Breast epithelium (tissue), 4 donors: ENCODE measurements at places on chromosomes 1 and 21. TPM values are rescaled to one million over a fixed set of nuclear protein-coding genes. Genes with fewer than 3 reads are reported as not detected.

- H3K36me3 ChIP-seq, result no peaks in the 10 kb centered on the region
- H3K4me3 ChIP-seq, result peak overlapping the region; percentile 49
- peak overlapping the region; percentile 98 for H3K27ac ChIP-seq
- no peaks in the 10 kb centered on the region for H3K27me3 ChIP-seq
- DNase-seq, result peak; percentile 79
- peaks cover 16% of the 10 kb centered on the region for H3K4me1 ChIP-seq
These were observed 4.0 kb downstream of the S100A16 start for GRCh38 chr1:153608742-153609584.

WNT3A gene
- total RNA-seq, result 0.29 TPM

GRCh38 chr1:29577512-29577911 is 341.2 kb downstream of the PTPRU start:
- no peak for DNase-seq
- no peak overlapping the region for H3K27ac ChIP-seq
- no peaks in the 10 kb centered on the region for H3K27me3 ChIP-seq
- no peaks in the 10 kb centered on the region for H3K36me3 ChIP-seq
- no peak overlapping the region for H3K4me3 ChIP-seq

DNA sequence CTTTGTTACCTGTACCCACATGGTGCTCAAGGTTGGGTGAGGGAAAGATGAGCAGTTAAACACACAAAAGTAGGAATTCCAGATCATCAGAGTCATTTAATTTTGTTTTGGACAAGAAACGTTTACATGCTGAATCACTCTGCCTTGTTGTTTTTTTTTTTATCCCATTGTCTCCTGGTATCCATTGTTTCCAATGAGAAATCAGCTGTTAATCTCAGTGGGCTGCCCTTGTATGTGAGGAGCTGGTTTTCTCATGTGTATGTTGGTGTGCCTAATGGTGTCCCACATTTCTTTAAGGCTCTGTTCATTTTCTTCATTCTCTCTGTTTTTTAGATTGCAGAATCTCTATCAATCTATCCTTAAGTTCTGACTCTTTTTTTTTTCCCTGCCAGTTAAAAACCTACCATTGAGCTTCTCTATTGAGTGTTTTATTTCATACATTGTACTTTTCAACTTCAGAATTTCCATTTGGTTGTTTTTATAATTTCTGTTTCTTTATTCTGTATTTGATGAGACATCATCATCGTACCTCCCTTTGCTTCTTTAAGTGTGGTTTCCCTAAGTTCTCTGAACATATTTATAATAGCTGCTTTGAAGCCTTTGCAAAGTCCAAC is 8.8 kb upstream of the OBSCN start:
- no peak overlapping the region for H3K27ac ChIP-seq
- H3K4me1 ChIP-seq, result no peaks in the 10 kb centered on the region
- no peaks in the 10 kb centered on the region for H3K27me3 ChIP-seq
- H3K36me3 ChIP-seq, result no peaks in the 10 kb centered on the region

USH2A gene
- not detected for total RNA-seq

OR14K1 gene
- total RNA-seq, result not detected

GRCh38 chr1:51878308-51878615 is 265 bp downstream of the NRDC start:
- peak overlapping the region; percentile 99 for H3K27ac ChIP-seq
- no peaks in the 10 kb centered on the region for H3K36me3 ChIP-seq
- H3K27me3 ChIP-seq, result peaks cover 17% of the 10 kb centered on the region
- no peak for DNase-seq
- H3K4me1 ChIP-seq, result peaks cover 11% of the 10 kb centered on the region

GRCh38 chr1:230248889-230249270 is 177.3 kb downstream of the PGBD5 start:
- no peak for DNase-seq
- no peaks in the 10 kb centered on the region for H3K27me3 ChIP-seq
- no peaks in the 10 kb centered on the region for H3K4me1 ChIP-seq
- H3K4me3 ChIP-seq, result no peak overlapping the region
- H3K36me3 ChIP-seq, result no peaks in the 10 kb centered on the region

CHI3L1 gene
- 638 TPM for total RNA-seq

KLHL17 gene
- 10.0 TPM for total RNA-seq

- H3K27ac ChIP-seq, result no peak overlapping the region
- no peaks in the 10 kb centered on the region for H3K27me3 ChIP-seq
- H3K4me1 ChIP-seq, result no peaks in the 10 kb centered on the region
- H3K4me3 ChIP-seq, result no peak overlapping the region
- no peaks in the 10 kb centered on the region for H3K36me3 ChIP-seq
- DNase-seq, result no peak
These were observed 9.1 kb upstream of the RAB7B start for GRCh38 chr1:206012086-206012859.

DNA sequence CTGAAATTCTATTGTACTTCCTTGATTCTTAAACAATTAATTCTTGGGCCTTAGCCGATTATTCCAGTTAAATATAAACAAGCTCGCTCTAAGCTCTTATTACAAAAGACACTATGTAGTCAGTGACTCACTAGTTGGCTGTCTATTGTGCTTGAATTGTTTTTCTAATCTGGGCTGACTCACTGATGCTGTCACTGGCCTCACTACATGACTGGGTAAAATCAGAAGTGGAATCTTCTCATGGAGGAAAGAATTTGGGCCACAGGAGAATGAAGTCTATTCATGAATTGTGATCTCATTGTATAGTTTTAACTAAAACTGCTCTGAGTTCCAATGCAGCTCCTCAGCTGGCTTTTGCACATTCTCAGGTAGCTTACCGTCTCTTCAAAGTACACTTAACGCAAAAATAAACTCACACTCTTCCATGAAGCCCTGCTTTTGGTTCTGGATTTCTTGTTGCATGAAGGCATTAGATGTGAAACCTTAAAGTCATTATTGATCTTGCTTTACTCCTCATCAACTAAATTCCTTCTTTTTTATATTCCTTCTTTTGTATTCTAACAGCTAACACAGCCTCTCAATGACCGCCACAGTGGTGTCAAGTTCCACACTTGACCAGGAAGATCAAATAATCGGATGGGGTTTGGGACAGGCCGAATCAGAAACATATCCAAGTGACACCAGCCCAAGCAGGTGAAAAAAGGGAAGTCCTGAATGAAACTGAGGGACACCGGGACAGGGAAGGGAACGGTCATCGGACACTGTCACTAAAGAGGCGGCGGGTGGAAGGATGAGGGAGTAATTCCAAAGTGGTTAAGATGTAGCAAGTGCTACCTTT is 80.9 kb upstream of the LBR start:
- no peaks in the 10 kb centered on the region for H3K27me3 ChIP-seq
- peak overlapping the region; percentile 84 for H3K27ac ChIP-seq
- no peaks in the 10 kb centered on the region for H3K4me1 ChIP-seq
- no peaks in the 10 kb centered on the region for H3K36me3 ChIP-seq

GRCh38 chr1:174990382-174990999 is 9.3 kb upstream of the CACYBP start:
- H3K36me3 ChIP-seq, result no peaks in the 10 kb centered on the region
- H3K4me3 ChIP-seq, result peak overlapping the region; percentile 63
- H3K27ac ChIP-seq, result peak overlapping the region; percentile 87
- no peak for DNase-seq

GRCh38 chr1:225447650-225448089 is 19.8 kb upstream of the LBR start:
- DNase-seq, result no peak
- peak overlapping the region; percentile 54 for H3K27ac ChIP-seq
- H3K36me3 ChIP-seq, result no peaks in the 10 kb centered on the region
- H3K4me3 ChIP-seq, result no peak overlapping the region
- H3K4me1 ChIP-seq, result peaks cover 5% of the 10 kb centered on the region

GRCh38 chr1:47624531-47624930 is 186.7 kb downstream of the FOXD2 start:
- no peak overlapping the region for H3K4me3 ChIP-seq
- H3K27ac ChIP-seq, result no peak overlapping the region
- H3K4me1 ChIP-seq, result no peaks in the 10 kb centered on the region
- no peaks in the 10 kb centered on the region for H3K27me3 ChIP-seq
- no peaks in the 10 kb centered on the region for H3K36me3 ChIP-seq

GRCh38 chr1:1282998-1283397 is 2.8 kb downstream of the SCNN1D start:
- no peak for DNase-seq
- H3K27ac ChIP-seq, result no peak overlapping the region
- H3K4me3 ChIP-seq, result no peak overlapping the region
- no peaks in the 10 kb centered on the region for H3K4me1 ChIP-seq

GRCh38 chr1:147725685-147726084 is 34.7 kb downstream of the GJA5 start:
- no peaks in the 10 kb centered on the region for H3K36me3 ChIP-seq
- DNase-seq, result no peak
- no peak overlapping the region for H3K27ac ChIP-seq
- H3K4me3 ChIP-seq, result no peak overlapping the region

TMEM240 gene
- 3.8 TPM for total RNA-seq

FCMR gene
- total RNA-seq, result 11.0 TPM

GRCh38 chr21:14273736-14274538 is 58.0 kb downstream of the RBM11 start:
- H3K4me1 ChIP-seq, result no peaks in the 10 kb centered on the region
- H3K36me3 ChIP-seq, result no peaks in the 10 kb centered on the region
- H3K27ac ChIP-seq, result no peak overlapping the region
- H3K4me3 ChIP-seq, result no peak overlapping the region

- no peaks in the 10 kb centered on the region for H3K27me3 ChIP-seq
- DNase-seq, result no peak
- no peaks in the 10 kb centered on the region for H3K4me1 ChIP-seq
- peak overlapping the region; percentile 30 for H3K27ac ChIP-seq
These were observed 2.8 kb upstream of the NUP210L start for GRCh38 chr1:154157520-154158306.

GRCh38 chr1:155250246-155250632 is 5.0 kb downstream of the ENTREP3 start:
- H3K4me1 ChIP-seq, result peaks cover 7% of the 10 kb centered on the region
- H3K4me3 ChIP-seq, result peak overlapping the region; percentile 20
- no peaks in the 10 kb centered on the region for H3K36me3 ChIP-seq
- no peak for DNase-seq
- H3K27ac ChIP-seq, result peak overlapping the region; percentile 40

KCNN3 gene
- total RNA-seq, result 1.0 TPM

DNA sequence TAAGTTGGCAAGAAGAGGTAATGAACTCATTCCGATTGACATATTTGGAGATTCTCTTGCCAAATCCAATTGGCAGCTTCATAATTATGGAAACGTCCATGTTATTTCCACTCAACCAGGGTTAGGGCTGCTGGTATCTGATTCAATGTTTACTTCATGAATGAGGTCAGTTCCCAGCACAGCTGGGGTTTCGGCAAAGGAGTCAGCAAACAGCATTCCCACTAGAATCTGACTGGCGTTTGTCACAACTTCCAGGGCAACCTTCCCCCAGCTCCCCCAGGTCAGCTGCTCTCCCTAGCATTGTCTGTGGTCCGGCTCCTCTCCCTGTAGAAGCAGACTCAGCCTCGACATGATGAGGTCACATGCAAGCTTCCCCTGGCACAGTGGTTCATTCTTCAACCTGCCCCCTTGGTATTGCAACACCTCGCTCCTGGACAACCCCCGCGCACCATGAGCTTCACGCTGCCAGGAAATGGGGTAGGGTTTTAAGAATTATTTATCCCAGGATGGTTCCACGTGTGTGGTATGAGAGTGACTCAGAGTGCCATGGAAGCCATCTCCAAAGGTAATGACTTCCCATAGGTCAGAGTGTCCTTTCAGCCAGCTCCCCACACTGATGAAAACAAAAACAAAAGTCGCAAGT is 100.7 kb upstream of the SLC25A33 start:
- no peaks in the 10 kb centered on the region for H3K27me3 ChIP-seq
- H3K27ac ChIP-seq, result peak overlapping the region; percentile 90
- no peaks in the 10 kb centered on the region for H3K4me1 ChIP-seq
- H3K4me3 ChIP-seq, result no peak overlapping the region

DNA sequence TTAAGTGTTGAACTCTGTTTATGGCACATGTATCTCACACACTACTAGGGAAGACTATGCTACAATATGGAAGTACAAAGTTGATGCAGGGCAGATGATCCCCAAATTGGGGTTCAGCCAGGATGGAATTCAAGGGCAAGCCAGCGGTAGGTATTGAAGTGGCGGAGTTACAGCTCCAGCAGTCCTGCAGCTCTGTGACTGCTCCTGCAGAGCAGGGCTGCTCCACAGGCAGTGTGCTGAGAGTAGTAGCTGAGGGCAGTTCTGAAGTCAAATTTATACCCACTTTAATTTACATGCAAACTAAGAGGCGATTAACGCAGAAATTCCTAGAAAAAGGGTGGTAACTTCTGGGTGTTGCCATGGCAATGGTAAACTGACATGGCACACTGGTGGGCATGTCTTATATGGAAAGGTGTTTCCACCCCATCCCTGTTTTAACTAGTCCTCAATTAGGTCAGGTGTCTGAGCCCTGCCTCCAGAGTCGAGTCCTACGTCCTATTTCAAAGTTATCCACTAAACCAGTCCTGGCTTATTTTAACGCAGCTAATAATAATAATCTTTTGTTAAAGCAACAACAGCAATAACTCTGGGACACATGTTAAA is 20.6 kb upstream of the CENPF start:
- H3K4me3 ChIP-seq, result no peak overlapping the region
- H3K36me3 ChIP-seq, result no peaks in the 10 kb centered on the region
- H3K27ac ChIP-seq, result peak overlapping the region; percentile 40
- H3K27me3 ChIP-seq, result no peaks in the 10 kb centered on the region
- DNase-seq, result no peak

KCNE2 gene
- not detected for total RNA-seq

- DNase-seq, result no peak
- H3K27me3 ChIP-seq, result no peaks in the 10 kb centered on the region
- H3K36me3 ChIP-seq, result no peaks in the 10 kb centered on the region
- no peaks in the 10 kb centered on the region for H3K4me1 ChIP-seq
- H3K27ac ChIP-seq, result no peak overlapping the region
These were observed 79.4 kb upstream of the USH2A start for GRCh38 chr1:216502528-216503162.

- no peak overlapping the region for H3K4me3 ChIP-seq
- H3K4me1 ChIP-seq, result no peaks in the 10 kb centered on the region
- no peak for DNase-seq
These were observed 5.7 kb upstream of the AKT3 start for GRCh38 chr1:243855616-243856318.

DNA sequence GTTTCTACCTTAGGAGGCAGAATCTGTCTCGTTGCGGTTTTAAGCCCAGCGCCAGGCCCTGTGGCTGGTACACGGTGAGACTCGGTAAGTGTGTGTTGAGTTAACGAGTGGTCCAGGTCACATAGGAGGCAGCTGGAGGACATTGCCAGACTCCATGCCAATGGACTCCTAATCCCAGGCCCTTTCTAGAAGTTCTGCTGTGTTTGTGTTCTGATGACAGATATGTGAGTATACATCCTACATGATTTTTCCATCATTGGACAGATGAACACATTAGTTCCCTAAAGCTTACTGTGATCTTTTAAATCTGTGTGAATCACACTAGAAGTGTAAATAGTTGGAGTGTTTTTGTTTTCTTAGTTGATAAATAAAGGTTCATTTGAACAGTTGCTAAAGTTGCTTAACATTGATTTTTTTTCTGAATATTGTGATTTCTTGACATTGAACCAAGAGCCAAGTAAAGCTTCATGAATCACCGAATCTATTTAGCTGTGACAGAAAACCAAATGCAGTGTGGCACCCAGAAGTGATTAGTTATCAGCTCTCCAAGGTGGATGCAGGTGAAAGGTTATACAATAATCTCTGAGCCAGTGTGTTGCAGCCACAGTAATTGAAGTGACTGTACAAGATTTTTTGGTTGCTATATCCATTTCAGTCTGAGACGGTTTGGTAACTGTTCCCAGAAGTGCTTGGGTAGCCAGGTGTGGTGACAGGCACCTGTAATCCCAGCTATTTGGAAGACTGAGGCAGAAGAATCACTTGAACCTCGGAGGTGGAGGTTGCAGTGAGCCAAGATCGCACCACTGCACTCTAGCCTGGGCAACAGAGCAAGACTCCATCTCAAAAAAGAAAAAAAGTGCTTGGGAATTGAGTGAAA is 46.3 kb downstream of the DOP1B start:
- H3K27ac ChIP-seq, result peak overlapping the region; percentile 11
- DNase-seq, result no peak
- H3K4me3 ChIP-seq, result no peak overlapping the region
- no peaks in the 10 kb centered on the region for H3K4me1 ChIP-seq
